ENCODE measurements at places on chromosomes 1 and 21.

GRCh38 chr1:5670590-5671350, 321.5 kb downstream of the NPHP4 start:
- DNase-seq = no peak

DNA sequence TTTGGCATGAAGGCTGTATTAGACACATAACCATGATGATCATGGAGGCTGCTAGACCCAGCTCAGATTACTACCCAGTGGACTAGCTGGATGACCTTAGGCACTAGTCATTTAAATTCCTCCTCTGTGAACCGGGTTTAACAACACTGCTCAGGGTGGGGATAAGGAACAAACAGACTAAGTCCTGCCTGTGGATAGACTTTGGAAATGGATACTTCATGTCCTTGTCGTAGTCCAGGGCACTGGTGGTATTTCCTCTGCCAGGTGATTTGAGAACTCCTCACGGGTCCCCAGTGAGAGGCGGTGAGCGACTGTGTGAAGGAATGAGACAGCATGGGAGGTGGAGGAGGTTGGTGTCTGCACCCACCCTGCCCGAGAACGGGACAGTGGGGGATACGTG, 72.9 kb upstream of the SELENON start:
- DNase-seq = no peak

DNA sequence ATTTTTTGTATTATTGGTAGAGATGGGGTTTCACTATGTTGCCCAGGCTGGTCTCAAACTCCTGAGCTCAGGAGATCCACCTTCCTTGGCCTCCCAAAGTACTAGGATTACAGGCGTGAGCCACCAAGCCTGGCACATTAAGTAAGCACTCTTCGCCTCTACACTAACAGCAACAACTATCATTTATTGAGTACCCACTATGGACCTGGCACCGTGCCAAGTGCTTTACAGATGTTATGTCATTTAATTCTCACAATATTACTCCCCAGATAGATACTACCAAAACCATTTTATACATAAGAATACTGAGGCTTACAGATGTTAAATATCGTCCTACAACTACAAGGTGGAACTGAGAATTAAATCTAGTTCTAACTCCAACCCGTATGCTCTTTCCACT, 50.1 kb downstream of the TUT4 start:
- DNase-seq = no peak

DNA sequence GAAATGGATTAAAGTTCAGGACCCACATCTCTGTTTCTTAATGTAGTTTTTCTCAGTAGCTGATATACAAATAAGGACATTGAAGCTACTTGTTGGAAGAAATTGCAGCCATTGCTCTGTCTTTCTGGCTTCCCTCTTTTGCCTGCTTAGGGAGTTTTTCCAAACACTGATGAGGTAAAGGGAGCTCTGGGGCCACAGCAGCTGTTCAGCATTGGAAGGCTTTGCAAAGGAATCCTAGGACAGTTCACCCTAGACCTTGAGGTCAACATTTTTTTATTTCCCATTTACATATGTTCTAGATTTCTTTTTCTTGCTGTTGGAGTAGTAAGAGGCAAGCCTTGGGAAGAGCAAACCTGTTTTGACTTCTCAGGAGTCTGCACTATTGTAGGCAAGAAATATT, 126.9 kb upstream of the PLPPR5 start:
- no peak for DNase-seq

DNA sequence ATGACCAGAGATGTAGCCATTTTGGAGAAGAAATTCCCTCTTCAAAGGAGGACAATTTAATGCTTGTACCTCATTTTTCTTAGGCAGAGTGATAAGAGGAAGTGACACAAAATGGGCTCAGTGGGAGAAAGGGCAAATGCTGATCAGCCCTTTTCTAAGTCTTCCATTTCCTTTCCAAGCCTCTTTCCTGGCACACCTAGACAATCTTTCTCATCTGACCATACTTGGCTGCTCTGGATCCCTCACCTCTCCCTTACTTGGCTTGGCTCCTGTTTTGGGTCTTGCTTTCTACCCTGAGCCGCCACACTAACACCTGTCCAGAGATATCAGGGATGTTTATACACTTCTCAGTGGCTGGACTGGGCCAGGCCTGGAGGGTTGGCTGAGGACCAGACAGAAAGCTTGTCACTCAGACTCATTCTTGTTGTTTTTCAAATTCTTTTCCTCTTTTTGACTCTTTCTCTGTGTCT, 13.1 kb downstream of the TXNIP start:
- DNase-seq = no peak

GRCh38 chr1:215797859-215798258, 230.8 kb downstream of the KCTD3 start:
- no peak for DNase-seq

DNA sequence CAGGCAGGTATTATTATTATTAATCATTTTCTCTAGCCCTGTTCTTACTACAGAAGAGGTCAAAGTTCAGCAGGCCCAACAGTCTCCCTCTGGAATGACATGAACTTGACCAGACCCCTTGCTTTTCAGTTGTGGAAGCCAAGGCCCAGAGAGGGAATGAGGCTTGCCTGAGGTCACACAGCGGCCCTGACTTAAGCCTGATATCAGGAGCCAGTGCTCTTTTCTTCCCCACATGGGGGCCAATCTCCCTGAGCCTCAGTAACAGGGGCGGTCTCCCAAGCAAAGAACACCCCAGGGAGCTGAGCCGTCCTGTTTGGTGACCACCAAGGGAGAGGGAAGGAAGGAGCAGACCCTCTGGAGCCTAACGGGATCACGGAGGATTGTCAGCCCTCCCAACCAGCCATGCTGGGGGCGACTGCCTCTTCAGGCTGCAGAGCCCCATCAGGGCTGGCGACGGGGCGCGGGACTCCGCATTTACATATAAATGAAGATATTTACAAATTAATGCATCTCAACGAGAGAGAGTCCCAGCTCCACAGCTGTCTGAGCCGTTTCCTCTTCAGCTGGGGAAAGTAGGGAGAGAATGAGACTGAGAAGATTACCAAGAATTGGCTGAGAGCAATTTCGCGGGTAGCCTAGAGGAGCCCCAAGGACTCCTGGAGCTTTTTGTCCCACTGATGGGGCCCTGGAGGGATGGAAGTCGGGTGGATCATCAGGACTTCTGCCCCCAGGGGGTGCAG, 186.1 kb upstream of the KLHDC7A start:
- DNase-seq = no peak

- no peak for DNase-seq
These were observed 14.6 kb downstream of the ADAR start for GRCh38 chr1:154593390-154593789.

- DNase-seq = no peak
These were observed 56.5 kb upstream of the SELENON start for GRCh38 chr1:25743164-25744139.

All from AG04450 (cell line).